Midbrain (tissue), 1 donor: ENCODE measurements at places on chromosomes 7 and 10.

GRCh38 chr10:132298038-132298881, 9.5 kb downstream of the STK32C start:
- DNase-seq = no peak

- no peak for DNase-seq
These were observed 10.7 kb upstream of the FMC1 start for GRCh38 chr7:139330333-139331030.

DNA sequence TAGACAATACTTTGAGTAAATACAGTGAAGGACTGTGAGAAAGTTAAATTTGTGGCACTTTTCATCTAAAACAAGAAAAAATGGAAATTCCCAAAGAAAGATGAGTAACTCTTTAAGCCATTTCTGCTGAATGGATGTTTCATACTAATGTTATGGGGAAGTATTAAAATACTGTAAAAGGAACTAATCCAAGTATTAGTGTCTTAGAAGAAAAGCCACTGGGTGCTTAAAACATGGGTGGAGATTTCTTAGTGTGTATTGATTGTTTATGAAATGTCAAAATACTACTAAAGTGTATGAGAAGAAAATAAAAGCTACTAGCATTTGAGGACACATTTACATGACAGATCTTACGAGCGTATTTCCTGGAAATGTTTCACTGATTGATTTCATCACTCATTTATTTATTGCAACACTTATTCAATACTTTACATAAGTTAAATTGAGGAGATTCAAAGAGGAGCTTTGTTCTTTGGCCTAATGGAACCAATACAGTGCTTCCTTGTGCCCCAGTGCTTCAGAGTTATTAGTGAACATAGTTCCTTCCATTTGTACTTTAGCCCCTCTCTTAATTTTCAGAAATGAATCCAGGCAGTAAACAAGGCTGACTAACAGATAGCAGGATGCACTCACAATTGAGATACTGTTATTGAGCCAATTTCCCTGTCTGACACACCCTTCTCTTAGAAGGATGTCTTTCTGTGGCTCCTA, 155.5 kb upstream of the AHR start:
- no peak for DNase-seq

DNA sequence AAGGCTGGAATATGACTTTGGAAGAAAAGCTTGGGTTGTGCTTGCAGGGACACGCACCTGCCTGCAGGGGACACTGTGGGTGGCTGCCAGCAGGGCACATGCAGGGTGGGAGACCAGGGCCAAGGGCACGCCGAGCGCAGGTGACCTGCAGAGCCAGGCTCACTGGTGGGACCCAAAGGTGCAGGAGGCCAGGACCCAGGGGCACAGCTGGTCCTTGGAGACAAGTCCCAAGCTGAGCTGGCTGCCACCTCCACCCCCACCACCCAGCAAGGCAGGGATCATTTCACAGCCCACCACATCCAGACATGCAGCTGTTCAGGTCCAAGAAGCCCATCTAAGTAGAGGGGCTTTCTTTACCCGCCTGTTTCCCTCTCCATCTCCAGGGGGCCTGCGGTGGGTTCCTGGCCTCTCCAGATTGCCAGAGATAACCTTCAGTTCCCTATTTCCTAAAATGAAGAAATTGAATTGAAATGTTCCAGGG, 13.8 kb upstream of the CLIP2 start:
- no peak for DNase-seq

GRCh38 chr7:72437061-72437585, 25.0 kb upstream of the CALN1 start:
- DNase-seq = no peak

GRCh38 chr7:155709453-155709852, 65.0 kb downstream of the RBM33 start:
- no peak for DNase-seq

DNA sequence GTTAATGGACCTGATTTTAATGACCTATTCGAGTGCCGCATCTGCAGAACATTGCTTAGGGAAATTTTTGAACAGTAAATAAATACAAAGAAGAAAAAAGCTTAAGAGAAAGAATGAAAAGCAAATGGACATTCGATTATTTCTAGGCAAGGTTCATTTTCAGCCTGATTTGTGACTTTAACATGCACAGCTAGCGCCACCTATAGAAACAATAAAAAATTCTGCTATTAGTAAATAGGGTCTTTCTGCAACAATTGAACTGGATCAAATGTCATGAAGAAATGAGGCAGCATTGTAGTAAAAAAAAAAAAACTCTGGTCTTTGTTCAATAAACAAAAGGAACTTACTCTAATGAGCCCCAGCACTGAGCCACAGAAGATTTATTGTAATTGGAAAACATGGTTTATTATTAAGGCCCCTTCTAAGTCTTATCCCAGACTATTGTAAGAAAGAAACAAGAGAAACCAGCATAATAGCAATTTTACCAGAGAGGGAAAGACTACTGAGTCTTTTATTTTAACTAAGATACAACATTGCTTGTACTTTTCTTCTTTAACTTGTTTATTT, 41.4 kb upstream of the GHITM start:
- peak; percentile 29 for DNase-seq

DNA sequence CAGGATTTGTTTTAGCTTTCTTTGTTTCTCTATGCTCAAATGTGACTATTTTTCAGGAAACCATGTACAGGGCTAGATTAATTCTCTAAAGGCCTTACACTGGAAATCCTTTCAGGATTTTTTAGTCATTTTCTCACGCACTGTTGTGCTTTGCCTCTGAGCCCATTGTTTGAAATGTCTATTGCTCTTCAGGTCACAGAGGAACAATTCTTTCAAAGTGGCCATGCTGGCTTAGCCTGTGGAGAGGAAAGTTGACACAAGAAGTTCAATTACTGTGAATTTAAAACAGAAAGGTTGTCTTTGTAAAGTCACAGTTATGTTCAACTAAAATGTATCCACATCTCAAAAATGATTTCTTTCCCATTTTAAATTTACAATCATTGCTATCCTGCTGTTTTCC, 1071.7 kb upstream of the POT1 start:
- no peak for DNase-seq

DNA sequence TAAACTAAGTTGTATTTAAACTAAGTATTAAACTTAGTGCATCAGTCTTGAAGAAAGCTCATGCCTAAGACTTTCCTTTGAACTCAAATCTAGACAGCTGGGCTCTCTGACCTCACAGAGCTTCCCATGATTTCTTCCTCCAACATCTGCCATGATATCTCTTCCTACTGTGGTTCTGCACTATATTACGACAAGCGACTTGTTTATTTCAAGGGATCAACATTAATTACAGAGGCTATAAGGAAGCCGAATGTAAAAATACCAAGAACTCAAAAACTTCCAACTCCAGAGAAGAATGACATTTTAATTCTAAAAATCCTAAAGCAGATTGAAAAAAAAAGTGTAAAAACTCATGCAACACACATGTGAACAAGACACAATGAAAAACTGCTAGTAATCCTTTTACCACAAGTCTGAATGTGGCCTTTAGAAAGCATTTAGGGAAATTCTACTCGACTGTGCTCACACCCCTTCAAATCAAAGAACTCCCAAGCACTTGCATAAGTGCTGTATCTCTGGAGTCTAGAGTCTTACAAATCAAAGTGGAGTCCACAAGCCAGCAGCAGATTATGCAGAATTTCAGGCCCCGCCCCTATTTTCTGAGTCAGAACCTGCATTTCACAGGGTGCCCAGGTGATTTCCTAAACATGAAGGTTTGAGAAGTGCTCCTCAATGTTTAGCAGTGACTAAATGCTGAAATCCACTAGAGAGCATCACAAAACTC, 22.7 kb upstream of the WASHC2A start:
- no peak for DNase-seq

GRCh38 chr10:122147663-122148062, 123.4 kb upstream of the BTBD16 start:
- no peak for DNase-seq

- no peak for DNase-seq
These were observed 71.1 kb downstream of the INPP5A start for GRCh38 chr10:132608511-132609195.

DNA sequence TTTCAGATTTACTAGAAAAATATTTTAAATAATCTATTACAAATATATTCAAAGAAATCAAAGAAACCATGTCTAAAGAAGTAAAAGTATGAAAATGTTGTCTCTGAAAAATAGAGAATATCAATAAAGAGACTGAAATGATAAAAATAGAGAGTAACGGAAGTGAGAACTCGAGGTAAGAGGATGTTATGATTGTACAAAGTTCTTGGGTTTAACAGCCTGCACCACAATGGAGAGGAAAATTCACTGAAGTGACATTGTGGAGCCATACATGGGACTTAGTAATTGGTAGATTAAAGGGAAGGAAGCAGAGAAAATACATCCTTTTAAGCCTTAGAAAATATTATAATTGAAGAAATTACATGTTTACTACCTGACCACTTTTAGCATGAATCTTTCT, 77.9 kb downstream of the THSD7A start:
- DNase-seq = no peak

- no peak for DNase-seq
These were observed 33.6 kb downstream of the AOAH start for GRCh38 chr7:36690514-36691187.

DNA sequence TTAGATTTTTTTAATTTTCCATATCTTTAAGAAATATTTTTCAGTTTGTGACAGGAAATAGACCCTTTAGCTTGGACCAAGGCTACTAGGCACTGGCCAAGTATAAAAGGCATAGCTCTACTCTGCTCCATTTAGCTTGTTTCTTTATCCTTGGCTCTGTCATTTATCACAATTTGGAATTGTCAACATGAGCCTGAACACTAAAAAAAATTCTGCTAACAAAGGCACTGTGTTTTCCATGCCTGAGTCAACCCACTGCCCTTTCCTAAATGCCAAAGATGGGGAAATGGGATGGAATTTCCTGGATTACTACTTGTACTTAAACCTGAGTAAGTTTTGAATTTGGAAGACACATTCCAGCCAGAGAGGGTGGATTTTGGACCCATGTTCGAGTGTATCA, 128.4 kb downstream of the NSUN6 start:
- no peak for DNase-seq

- DNase-seq = no peak
These were observed 133.6 kb downstream of the SEMA3C start for GRCh38 chr7:80785276-80785675.

DNA sequence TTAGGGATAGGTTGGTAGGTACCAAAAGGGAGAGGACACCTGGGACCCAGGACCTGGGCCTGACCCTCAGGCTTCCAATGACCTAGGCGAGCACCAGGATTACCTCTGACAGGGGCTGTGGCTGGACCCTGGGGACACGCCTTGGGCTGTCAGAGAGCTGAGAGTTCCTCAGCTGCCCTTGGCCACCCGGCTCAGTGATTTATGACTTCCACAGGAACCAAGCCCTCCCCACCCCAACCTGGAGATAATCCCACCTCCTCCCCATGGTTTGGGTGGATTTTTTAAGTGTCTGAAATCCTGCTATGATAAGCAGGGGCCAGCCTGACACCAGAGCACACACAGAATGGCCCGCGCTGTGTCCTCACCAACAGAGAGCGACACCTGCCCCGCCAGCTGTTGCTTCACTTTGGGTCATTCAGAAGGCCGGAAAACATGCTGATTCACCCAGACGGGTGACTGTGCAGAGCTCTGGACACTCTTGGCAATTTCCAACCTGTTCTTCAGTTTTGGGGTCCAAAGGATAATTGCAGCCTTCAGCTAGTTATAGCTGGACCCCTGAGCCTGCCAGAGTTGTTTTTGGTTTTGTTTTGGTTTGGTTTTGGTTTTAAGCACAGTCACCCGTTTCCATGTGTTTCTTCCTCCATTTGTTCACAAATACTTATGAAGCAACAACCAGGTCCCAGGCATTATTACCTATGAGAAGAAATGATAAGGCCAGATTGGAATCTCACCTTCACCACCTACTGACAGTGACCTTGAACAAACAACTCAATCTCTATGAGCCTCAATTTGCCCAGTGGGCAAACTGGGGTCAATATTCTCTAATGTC, 78.2 kb downstream of the RAB11FIP2 start:
- DNase-seq = no peak

DNA sequence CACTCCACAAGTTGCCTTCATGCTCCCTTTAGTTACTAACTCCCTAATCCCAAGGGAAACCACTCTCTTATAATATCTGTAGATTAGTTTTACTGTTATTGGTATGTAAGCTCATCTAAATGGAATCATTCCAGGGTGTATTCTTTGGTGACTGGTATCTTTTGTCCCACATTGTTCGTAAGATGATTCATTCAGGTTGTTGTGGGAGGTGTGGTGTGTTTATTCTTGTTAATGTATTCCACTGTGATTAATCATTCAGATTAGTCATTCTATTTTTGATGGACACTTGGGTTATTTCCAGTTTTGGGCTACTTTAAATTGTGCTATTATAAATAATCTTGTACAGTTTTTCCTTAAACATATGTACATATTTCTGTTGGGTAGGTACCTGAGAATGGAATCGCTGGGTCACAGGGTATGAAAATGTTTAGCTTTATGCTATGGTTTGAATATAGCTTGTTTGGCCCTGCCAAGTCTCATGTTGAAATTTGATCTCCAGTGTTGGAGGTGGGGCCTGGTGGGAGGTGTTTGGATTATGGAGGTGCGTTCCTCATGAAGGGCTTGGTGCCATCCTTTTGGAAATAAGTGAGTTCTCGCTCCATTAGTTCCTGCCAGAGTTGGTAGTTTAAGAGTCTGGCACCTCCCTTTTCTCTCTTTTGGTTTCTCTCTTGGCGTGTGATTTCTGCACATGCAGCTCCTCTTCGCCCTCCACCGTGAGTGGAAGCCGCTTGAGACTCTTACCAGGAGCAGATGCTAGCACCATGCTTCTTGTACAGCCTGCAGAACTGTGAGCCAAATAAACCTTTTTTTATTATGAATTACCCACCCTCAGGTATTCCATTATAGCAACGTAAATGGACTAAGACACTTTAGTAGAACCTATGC, 13.8 kb downstream of the BTRC start:
- DNase-seq = no peak

GRCh38 chr10:89633484-89633883, 11.6 kb downstream of the PANK1 start:
- DNase-seq = no peak

GRCh38 chr10:82981137-82981723, 1106.2 kb downstream of the NRG3 start:
- no peak for DNase-seq

DNA sequence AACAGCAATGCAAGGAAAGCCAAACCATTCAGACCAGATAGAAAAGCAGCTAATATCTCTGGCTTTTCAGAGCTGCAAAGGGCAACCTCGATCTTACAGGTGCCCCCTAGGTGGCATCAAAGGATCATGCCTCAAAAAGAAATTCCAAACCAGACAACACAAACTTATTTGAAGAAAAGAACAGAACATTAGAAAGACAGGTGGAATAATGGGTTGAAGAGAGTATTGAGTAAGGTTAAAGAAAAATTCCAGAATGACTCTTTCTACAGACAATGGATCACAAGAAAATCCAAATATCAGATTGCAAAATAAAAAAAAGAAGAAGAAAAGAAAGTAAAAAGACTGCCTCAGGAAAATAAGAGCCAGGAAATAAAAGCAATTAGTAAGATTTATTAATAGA, 213.7 kb downstream of the ELMO1 start:
- DNase-seq = peak; percentile 53

- no peak for DNase-seq
These were observed 246.4 kb downstream of the CCDC3 start for GRCh38 chr10:12755075-12755474.
